ENCODE measurements at places on chromosomes 11 and 22.

DNA sequence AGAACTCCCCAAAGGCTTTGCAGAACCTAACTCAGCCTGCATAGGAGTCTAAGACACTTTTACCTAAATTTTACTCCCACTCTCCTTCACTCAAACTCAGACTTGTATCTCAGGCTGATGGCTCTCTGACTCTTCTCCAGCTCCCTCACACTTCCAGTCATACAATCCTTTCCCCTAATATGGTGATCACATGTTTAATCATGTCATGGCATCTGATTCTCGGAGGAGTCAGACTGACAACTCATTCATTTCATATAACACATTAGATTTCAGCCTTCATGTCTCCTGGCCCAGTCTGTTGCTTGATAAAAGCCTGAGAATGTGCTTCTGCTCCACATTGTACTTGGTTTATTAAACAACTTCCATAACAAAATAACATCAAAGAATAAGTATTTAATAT is 1503.9 kb upstream of the TENM4 start:
- no peak for DNase-seq

DNA sequence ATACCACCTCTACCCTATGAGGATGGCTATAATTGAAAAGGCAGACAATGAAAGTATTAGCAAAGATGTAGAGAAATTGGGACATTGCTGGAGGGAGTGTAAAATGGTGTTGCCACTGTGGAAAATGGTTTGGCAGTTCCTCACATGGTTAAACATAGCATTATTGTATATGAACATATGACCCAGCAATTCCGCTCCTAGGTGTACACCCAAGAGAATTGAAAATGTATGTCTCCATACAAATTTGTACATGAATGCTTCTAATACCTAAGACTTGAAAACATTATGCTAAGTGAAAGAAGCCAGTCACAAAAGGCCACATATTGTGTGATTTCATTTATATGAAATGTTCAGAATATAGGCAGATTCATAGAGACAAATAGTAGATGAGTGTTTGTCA is 10.0 kb downstream of the SLCO2B1 start:
- DNase-seq = no peak

DNA sequence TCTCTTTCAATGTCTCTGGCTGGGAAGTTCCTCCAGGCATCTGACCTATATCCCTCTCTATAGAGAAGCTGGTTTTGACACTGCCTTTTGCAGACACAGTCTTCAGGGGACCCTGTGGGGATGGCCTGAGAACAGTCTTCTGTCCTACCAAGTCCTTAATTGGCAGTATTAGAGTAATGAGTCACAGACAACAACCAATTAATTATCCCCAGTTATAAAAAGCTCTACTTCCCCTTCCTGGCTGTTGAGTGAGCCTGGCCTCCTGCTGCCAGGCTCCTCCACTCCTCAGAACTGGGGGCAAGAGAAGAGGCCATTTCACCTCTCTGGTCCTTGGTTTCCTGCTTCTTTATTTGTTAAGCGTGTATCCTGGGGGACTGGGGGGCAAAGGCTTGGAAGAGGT is 41.2 kb upstream of the KLHL35 start:
- DNase-seq = no peak

- DNase-seq = no peak
Observed at GRCh38 chr11:122045181-122045586, 70.8 kb downstream of the BLID start.

DNA sequence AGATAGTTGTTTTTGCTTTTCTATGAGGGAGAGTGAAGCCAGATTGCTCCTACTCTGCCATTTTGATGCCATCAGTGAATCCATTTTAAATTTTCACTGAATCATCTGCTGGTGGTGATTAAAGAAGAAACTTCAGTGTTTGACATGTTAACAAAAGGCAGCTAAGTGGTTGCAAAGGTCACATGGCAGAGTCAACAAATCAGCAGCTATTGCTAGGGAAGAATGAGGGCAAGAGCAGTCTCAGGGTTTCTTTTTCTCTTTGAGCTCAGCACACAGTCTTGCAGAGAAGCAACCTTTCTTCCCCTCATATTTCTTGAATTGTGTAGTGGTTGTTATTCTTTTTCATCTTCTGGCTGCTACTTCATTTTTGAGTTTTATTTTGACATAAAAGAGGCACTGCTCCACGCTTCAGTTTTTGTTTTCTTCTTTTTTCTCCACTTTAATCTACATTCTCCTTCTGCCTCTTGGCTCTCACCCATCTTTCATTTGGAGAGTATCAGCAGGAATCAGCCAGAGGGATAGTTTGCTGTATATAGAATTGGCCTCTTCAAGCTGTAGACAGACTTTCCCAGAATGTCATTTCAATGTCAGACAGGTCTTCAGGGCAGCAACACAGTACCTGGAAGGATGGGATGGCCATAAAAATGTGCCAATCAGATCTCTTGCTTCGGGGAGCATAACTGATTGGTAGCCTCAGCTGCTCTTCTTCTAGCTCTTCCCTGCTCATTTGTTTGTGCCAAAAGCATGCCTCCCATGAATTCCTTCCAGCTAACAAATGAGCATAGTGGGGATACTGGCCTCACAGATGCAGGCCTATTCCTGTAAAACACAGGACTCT is 153.9 kb downstream of the TRPC6 start:
- no peak for DNase-seq
